ENCODE measurements at places on chromosomes 7 and 10.
A peak's percentile ranks its signal among the peaks of the same experiment; 100 is the strongest.

- DNase-seq: no peak
Measured at GRCh38 chr10:98272656-98273055, 4.7 kb upstream of the LOXL4 start.

- DNase-seq: no peak
Measured at GRCh38 chr10:25083546-25084111, 67.2 kb downstream of the THNSL1 start.

DNA sequence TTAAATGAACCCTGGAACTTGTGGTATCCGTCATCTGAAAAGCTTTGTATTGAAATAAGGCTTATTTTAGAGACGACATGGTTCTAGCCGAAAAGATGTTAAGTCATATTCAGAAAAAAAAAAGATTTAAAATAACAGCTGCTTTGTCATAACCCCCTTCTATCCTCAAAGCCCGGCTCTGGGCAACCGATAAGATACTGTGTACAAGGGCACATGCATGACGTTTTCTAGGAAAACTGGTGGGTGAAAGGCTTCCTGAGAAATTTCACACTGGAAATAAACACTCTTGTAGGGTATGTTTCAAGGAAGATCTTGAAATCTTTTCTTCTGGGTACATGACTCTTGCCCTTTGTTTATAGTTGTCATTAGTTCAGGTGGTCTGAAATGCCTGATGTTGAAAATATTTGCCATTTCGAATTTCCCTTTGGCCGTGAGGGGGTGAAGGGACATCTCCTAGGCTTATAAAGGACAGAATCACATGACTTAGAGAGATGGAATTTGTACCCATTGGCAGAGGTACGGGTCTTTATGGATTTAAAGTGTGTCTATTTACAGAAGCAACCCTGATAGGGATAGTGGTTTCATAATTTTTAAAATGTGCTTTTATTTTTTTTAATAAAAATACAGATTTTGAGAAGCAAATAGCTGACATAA lies 232.5 kb downstream of the PTEN start:
- no peak for DNase-seq

- DNase-seq: peak; percentile 59
Measured at GRCh38 chr7:104956753-104957450, 57.1 kb upstream of the KMT2E start.

DNA sequence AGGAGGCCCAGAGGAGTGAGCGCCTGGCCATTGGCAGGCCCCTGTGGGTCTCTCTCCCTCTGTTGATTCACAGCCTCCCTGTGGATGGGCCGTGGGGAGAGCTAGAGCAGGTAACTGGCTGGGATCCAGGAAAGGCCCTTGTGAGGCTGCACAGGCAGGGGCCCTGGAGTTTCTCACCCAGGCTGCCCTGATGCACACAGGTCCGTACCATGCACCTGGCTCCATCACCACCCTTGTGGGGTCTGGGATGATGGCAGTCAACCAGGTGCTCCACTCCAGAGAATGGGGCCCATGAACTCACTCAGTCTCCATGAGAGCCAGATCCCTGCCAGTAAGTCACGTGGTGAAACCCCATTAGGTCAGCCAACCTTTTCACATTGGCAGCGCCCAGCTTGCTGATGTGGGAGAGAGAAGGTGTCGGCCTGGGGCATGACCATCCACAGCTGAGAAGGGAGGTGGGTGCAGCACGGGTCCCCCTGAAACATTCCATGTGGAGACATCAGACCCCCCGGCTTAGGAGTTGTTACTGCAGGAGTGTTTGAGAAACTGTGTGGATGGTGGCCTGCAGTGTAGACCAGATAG lies 320.8 kb downstream of the ADARB2 start:
- no peak for DNase-seq

DNA sequence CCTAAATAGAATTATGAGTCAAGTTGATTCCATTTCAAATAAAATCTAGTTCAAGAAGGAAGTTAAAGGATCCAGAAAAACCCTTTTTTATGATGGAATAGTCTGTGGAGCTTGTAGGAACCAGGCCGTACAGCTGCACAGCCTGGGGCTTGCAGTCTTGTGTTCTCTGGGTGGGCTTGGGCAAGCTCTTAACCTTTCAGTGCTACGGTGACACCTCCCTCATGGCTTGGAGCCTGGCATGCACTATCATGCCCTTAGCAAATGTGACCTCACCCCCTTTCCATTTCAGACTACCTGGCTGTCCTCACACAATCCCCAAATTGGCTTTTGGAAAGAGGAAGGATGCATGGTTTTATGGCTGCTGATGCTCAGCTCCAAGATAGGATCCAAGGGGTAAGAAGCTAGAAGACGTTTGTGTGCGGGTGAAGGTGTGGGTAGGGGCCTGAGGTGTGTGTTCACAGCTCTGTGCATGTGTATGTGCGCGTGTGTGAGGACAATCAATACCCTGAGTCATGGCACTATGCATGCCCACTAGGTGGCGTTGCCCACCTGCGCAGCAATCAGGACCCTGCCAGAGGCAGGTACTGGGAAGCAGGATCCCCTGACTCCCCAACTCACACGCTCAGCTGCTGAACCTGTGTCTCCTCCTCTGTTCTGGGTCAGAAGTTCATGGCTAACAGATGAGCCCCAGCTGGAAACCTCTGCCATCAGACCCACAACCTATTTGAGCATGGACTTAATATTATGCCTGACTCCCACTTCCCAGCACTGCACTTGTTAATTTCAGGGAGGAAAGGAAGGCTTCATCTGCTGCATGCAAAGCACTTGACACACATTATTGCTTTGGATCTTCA lies 113.4 kb downstream of the PTPN20 start:
- DNase-seq: peak; percentile 23

GRCh38 chr10:7333961-7334641 lies 76.7 kb downstream of the SFMBT2 start:
- DNase-seq: no peak

- DNase-seq: no peak
Measured at GRCh38 chr10:18572959-18573561, 78.3 kb downstream of the NSUN6 start.

DNA sequence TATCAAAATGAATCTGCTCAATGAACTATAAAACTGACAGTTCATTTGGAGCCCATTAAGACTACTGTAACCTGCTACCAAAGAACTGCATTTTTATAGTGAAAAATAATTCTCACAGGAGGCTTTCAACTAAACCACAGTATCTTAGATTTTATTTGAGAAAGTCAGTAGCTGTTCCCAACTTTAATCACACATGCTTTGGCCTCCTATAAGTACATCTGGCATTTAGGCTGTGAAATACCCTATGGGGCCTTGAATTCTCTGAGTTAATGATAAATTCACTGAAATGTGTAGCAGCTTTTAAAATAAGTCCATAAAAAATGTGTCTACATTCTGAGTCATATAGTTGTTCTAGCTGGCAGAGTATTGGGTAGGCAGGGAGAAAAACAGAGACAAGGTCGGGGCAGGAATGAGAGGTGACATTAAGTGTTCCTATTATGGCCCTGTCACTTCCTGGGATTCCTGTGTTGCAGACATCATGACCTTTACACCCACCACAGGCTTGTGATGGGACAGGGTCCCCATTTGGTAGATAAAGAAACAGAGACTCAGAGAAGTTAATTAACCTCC lies 588.8 kb downstream of the REEP3 start:
- no peak for DNase-seq

DNA sequence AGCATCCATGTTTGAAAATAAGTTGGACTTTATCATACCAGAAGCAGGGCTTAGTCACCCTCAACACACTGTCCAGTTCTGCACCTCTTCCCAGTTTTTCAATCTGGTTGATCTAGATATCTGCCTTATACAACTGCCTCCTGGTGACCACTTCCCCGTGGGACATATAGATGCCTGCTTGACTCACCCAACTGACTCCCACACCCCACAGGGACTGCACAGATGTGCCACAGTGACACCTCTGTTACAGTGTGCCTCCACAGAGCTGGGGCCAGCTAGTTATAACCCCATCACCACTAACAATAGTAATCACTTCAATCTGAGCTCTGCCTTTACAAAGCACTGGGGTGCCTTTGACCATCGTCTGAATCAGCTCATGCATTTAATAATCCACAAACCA lies 82.6 kb upstream of the AOAH start:
- DNase-seq: no peak

- no peak for DNase-seq
Measured at GRCh38 chr10:8766899-8767298, 712.4 kb downstream of the GATA3 start.

DNA sequence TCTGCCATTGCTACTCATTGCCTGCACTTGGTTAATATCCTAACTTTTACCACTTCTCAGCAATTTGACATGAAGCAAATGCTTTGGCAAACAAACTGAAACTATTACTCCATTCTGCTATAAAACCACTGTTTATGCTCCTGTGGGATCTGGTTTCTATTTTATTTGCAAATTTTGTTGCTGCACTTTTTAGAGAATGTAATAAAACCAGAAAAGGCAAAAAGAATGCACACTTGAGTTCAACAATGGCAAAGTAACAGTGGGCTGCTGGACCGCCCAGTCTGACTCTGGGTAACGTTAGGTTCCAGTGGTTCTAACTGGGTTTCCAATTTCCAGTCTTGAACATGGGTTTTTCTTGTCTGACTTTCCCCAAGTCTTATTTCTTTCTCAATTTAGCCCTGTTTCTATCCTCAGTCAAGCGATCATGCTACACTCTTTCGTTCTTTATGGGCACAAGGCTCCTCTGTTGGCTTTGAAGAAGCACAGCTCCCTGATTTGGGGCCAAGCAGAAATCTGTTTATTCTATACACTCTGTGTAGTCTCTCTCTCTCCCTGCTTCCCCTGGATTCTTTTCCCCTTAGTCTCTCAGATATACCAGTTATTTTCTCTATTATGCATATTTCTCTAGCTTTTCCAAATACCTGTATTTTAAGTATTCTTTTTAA lies 129.2 kb upstream of the FAM3C start:
- DNase-seq: no peak

DNA sequence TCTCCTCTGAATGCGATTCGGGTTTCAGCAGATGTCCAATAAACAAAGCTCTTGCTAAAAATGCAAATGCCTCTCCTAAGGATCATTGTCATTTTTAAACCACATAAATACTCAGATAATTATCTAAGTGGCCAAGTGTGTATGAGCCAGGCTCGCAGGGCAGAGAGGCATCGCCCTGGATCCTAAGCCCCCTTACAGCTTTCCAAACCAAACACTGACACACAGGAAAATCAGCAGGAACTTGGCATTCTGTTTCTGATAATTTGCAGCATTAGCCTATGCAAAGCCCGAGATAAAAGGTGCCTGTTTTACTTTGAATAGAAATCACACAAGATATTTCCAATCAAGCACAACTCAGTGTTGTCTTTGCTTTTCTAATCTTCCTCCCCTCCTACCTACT lies 134.4 kb downstream of the ABCA13 start:
- DNase-seq: no peak

GRCh38 chr7:67890316-67890715 lies 893.7 kb downstream of the TYW1 start:
- no peak for DNase-seq

DNA sequence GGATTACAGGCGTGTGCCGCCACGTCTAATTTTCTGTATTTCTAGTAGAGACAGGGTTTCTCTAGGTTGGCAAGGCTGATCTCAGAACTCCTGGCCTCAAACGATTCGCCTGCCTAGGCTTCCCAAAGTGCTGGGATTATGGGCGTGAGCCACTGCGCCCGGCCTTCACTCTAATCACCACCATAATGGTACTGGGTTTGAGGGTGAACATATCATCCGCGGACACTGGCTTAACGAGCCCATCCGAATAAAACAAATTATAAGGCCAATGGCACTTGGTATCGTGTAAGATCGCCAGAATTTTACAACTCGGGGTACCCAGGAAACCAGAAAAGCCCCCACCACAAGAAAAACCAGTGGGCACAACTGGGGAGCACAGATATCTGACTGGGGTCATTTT lies 580 bp downstream of the FAM200A start:
- DNase-seq: no peak

DNA sequence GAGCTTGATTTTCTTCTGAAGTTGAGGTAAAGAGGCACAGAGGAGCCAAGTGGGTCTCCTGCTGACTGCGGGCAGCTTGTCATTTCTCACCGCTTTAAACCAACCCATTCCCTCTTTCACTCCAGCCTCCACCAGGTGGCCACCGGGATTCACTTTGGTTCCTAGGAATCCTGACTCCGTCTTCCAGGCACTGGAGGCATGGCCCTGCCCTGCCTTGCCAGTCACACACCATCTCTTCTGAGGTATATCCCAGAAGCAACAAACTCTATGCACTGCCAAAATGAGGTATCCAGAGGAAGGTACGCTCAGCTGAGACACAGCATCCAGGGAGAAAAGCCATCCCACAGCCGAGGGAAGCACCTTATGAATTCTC lies 280.8 kb downstream of the TNS3 start:
- no peak for DNase-seq

GRCh38 chr10:118939211-118940007 lies 90.1 kb upstream of the NANOS1 start:
- DNase-seq: no peak

DNA sequence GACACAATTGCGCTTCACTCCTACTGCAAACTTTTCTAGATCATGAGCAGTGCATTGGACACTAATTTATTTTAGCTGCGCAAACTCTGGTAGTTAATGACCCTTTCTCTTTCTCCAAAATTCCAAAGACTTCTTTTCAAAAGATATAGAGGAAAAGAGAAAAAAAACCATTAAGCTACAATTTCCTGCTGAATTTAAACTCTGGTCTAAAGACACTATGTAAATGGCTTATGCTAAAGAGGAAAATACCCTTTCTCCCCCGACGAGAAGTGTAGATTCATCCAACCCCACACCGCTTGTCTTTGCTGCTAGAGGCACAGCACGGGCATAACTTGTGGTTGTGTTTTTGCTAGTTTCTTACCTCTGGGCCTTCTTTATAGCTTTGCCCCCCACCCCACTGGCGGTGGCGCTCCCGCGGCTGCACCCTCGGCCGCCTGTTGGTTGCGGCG lies 84.1 kb downstream of the SNX10 start:
- peak; percentile 56 for DNase-seq

DNA sequence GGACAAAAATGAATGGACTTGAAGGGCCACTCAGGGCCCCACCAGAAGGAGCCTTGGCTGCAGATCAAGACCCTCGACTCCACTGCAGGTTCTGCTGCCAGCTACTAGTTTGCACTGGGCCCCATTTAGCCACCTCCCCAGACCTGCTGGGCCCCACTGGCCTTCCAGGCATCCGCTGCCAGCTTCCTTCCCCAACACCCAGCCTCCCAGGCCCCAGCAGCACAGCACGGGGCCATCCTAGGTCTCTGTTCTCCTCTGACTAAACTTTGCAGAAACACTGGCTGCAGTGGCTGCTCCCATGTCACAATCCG lies 277.4 kb upstream of the KLF14 start:
- DNase-seq: no peak

GRCh38 chr7:20374399-20374798 lies 43.7 kb downstream of the ITGB8 start:
- no peak for DNase-seq

- DNase-seq: no peak
Measured at GRCh38 chr10:62826273-62826672, 10.1 kb upstream of the EGR2 start.

GRCh38 chr10:95814011-95814727 lies 58.2 kb downstream of the ENTPD1 start:
- no peak for DNase-seq

- no peak for DNase-seq
Measured at GRCh38 chr7:155286686-155287085, 11.0 kb upstream of the INSIG1 start.

Data from stimulated activated effector memory CD8-positive, alpha-beta T cell treated with anti-CD3 and anti-CD28 coated beads, Interleukin-12 subunit alpha, Interleukin-12 subunit beta, amount 100 ng/mL, for 72 hours (primary cell).